ENCODE measurements at places on chromosomes 4 and X.

DNA sequence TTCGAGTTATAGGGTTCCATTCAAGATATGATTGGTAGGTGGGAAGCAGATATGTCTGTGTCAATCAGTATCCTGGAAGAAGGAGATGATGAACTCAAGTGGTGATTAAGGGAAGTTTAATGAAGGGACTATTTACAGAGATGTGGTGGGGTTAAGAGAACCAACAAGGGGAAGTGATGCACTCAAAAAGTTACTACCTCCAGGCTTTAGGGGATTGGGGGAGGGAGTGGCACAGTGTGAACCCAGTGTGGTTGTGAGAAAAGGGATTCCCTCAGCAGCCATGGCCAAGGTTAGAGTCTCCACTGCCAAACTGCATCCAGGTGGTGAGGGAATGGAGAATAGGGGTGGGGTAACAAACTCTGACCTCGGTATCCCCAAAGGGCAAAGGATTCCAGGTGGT lies 27.9 kb downstream of the PKD2 start:
- no peak for DNase-seq

DNA sequence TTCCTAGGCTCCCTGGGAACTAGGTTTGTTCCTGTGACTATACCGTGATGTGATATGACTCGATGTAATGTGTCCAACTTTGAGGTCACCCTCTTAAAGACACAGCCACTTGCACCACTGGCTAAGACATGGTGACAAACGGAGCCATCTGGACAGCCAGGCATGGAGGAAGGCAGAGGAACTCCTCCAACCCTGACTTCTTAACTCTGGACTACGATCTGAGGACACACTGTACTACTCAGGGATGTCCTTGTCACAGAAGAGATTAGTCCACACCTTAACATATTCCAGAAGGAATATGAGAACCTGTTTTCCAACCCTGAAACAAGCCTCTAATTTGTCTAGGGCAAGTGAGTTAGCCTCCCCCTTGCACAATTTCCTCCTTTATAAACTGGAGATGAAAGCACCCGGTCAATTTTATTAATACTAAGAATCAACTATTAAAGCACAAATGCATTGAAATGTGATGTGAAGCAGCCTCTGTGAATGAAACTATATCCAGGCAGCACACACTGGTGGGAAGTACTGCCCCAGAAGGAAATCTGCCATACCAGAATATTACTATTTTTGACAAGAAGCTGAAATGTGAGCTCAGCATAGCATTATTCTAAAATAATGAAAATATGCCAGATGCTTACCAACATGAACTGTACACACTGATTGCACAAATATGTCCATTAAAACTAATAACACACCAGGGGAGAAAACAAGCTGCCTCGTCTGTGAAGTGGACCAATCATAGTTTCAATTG lies 47.3 kb downstream of the TSPAN5 start:
- no peak for DNase-seq

DNA sequence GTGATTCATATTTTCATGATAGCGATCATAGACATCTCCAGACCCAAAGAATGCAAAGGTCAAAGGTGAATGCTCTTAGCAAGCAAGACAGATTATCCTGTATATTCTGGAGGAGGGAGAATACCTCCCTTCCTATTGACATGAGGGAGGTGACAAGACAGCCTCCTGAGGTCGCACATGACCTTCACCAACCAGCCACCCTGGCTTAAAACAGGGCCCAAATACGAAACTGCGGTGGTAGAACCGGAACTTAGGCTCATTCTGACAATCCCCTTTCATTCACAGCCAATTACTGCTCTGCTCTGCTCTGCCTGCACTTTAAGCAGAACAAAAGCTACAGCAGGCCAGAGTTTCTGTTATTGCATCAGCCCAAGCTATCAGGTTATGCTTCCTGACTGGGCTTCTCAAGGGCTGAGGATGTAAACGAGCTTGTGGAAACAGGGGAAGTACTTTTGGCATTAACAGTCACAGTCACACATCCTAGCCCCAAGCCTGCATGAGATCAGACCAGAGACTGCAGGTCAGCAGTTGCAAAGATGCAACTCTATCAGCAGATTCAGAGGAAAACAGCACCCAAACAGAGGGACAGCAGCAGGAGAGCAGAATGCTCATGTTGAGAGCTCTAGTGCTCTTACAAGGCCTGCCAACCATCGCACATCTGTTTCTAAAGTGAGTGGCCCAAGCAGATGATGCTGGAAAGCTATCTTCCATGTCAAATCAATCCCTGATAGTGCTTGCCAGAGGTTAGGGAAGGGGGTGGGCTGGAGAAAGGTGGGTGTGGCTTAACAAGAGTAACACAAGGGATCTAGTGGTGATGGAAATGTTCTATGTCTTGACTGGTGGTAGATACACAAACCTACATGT lies 51.3 kb upstream of the MAP3K15 start:
- DNase-seq: no peak

DNA sequence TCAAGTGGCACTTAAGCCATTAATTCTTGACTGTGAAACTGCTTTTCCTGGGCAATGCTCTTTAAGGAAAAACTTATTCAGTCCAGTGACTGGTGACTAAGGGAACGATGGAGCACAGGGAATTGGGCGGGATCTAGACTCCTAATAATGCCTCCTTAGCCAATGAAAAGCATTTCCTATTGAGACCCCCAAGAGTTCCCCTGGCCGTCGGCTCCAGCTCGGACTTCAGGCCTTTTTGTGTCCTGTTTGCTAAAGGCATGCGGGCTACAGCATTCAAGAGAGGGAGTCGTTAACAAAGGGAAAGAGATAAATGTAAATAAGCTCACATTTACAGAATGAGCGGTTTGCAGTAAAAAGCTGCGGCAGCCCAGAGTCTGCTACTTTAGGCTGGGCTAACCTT lies at the start of gene LPAR4:
Gene LPAR4 (plus strand): TSS at position 232 of the 400 bp plus-strand sequence. CDS start 7,150 bp downstream, outside the sequence.
- no peak for DNase-seq

DNA sequence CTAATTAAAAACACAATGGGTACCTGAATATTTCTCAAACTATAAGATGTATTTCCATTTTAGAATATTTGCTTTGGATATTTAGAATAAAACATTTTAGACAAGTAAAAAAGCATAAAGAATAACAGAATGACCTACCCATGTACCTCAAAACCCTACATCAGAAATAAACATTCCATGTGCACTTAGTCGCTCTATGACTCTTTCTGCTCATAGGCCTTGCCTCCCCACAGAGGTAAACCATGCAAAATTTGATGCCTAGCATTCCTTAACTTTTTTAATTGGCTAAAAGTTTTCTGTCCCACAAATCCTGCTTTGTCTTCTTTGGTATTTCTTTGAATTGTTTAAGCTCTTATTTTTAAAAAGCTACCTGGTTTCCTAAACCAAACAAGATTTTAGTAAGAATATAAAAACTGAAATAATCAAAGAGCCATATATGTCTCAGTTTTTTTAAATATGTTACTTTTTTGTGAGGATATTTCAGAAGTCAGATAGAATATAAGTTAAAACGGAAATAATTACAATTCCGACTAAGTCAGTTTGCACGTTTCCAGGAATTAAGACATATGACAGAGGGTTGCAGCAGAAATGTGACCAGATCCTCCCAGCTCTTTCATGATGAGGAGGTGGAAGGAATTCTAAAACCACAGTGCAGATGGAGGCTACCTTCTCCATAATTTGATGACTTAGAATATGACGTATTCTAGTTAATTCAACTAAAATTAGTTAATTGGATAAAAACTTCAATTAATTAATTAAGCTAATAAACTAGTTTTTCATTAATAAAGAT lies 102.5 kb downstream of the FIP1L1 start:
- DNase-seq: peak; percentile 61

DNA sequence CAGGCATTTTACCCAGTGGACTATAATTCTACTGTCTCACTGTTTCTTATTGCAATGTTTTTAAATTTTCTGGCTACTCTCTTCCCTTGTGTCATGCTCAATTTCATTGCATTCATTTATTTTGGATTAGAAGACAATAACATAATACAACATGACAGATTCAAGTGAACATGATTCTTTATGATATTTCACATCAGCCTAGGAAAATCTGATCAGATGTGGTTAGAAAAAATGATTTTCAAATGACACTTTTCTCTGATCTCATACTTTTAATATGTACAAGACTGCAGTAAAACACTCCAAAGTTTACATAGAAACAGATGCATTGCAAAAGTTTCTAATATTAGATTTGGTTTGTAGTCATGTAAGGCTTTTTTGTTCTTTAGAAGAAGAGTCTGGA lies 586.0 kb downstream of the ACTRT1 start:
- DNase-seq: no peak

DNA sequence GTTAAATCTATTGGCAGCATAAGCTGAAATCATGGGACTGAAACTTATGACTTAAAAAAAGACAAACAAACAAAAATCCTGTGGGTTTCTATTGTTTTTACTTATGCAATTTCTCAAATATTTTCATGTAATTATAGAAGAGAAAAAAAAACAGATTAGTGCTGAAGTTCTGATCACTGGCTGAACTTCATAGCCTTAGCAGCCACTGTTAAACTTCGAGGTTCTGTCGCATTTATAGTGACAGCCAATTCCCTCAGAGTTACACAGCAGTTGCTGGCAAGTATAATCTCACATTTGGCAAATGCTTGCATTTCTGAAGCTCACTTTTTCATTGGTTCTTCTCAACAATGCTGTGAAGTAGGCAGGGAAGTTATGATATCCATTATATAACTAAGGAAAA lies 748.9 kb upstream of the MAGEB2 start:
- DNase-seq: no peak
